ENCODE measurements at places on chromosomes 16 and 17.

GRCh38 chr17:77666881-77667395 is 291.6 kb upstream of the TNRC6C start:
- no peaks in the 10 kb centered on the region for H3K4me1 ChIP-seq
- no peaks in the 10 kb centered on the region for H3K27me3 ChIP-seq
- H3K36me3 ChIP-seq, result no peaks in the 10 kb centered on the region
- no peak for DNase-seq

DNA sequence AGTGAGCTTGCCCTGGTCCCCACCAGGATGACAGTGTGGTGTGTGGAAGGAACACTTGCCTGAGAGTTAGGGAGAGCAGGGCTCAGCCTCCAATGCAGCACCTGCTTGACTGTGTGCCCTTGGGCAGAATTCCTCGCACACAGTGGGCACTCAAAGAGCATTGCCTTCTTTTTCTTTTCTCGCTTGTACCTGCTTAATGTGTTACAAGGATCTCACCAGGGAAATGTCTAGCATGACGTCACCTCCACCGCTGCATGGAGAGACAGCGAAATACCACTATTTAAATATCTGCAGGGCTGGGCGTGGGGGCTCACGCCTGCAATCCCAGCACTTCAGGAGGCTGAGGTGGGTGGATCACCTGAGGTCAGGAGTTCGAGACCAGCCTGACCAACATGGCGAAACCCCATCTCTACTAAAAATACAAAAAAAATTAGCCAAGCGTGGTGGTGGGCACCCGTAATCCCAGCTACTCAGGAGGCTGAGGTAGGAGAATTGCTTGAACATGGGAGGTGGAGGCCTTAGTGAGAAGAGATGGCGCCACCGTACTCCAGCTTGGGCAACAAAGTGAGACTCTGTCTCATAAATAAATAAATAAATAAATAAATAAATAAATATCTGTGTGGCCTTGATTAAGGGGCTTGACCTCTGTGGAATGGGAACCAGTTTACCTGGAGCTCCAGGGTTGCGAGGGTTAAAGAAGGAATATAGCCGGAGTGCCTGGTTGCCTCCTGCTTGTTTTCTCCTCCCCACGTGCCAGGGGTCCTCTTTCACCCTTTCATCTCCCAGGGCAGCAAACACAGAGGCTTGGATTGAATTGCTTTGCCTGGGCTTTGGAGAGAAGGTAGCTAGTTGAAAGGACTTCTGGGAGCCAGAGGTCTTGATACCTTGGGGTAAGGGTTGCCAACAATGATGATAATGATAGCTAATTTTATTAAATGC is 16.3 kb downstream of the SNX29 start:
- no peak overlapping the region for H3K4me3 ChIP-seq
- no peaks in the 10 kb centered on the region for H3K27me3 ChIP-seq
- no peak for DNase-seq
- no peaks in the 10 kb centered on the region for H3K4me1 ChIP-seq

GRCh38 chr17:76691379-76692191 is 19.2 kb downstream of the MXRA7 start:
- DNase-seq, result no peak
- H3K4me3 ChIP-seq, result no peak overlapping the region
- peaks cover 5% of the 10 kb centered on the region for H3K4me1 ChIP-seq
- H3K27ac ChIP-seq, result no peak overlapping the region
- no peaks in the 10 kb centered on the region for H3K27me3 ChIP-seq
- no peaks in the 10 kb centered on the region for H3K36me3 ChIP-seq

DNA sequence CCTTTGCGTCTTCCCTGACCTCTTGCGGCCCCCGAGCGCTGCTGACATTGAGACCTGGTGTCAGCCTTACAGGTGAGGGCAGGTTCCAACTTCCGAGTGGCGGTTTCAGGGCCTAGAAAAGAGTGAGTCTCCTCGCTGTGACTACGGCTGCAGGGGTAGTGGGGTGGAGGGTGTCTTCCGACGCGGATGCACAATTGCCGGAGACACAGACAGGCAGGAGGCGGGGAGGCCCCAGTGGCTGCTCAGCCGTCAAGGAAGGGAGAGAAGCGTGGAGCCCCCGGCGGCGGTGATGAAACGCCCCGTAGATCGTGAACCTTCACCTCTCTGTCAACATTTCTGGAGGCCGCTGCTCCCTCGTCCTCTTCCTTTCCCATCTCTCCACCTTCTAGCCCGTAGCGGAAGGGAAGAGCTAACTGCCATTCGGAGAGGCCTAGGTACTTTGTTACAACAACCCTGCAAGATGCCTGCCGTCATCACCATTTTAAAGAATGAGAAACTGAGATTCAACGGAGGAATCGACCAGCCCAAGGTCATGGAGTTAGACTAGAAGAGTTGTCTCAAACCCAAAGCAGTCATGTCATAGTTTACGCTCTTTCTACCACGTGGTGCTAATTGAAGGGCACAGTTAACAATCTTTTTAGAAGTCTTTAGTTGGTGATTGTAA is 485 bp downstream of the DNAJA3 start:
- H3K4me3 ChIP-seq, result peak overlapping the region; percentile 89
- H3K36me3 ChIP-seq, result no peaks in the 10 kb centered on the region
- no peak for DNase-seq

DNA sequence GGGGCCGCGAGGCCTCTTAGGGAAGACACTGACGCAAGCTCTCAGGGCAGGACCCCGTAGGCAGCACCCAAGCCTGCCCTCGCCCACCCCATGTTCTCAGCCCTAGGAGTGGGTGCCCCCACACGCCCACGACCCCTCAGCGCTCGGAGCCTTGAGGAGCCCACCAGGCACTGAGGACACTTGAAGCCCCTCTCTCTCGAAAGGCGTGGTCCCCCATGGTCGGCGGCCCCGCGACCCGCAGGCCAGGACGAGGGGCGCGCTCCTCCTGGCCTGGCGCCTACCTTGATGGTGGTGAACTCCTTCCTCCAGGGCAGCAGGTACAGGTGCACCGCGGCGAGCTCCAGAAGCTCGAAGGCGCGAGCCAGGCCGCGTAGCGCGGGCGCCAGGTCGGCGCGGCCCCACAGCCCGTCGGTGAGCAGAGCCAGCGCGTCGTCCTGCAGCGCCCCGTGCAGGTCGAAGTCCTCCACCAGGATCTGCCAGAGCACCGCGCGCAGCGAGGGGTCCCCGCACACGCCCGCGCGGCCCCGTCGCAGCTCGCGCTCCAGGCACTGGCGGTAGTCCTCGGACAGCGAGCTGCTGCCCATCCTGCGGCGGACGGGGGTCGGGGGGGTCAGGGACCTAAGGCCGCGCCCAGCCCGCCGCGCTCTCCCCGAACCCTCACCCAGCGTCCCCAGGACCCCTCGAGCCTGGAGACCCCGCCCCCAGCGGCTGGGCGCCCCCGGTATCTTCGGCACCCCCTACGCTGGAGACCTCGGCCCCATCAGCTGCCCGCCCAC is 668 bp downstream of the SPATA2L start:
- no peak for DNase-seq
- peak overlapping the region; percentile 82 for H3K4me3 ChIP-seq
- H3K36me3 ChIP-seq, result peaks cover 14% of the 10 kb centered on the region
- H3K4me1 ChIP-seq, result 0 out of 2 replicates have a peak, but pooled peaks cover 4% of the 10 kb centered on the region
- H3K27ac ChIP-seq, result no peak overlapping the region

GRCh38 chr17:83155128-83156121 is 76.0 kb downstream of the METRNL start:
- H3K27me3 ChIP-seq, result no peaks in the 10 kb centered on the region
- no peak overlapping the region for H3K27ac ChIP-seq
- DNase-seq, result no peak
- no peaks in the 10 kb centered on the region for H3K36me3 ChIP-seq
- H3K4me3 ChIP-seq, result no peak overlapping the region

DNA sequence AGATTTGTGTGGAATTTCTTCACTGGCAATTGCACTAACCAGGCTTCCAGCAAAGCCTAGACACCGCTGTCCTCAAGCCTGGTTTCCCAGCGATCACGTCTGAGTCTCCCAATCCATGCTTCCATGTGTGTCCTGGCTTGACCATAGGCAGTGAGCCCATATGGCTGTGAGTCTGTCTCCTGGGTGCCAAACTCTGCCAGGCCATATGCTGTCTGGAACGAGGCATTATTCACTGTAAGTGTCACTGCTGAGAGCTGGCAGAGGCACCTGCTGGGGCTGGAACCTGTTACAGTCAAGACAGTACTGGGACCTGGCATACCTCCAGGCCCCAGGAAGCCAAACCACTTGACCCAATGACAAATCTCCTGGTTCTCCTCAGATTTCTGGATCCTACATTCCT is 60.4 kb downstream of the HS3ST2 start:
- no peak overlapping the region for H3K27ac ChIP-seq
- no peaks in the 10 kb centered on the region for H3K36me3 ChIP-seq
- no peak overlapping the region for H3K4me3 ChIP-seq
- DNase-seq, result no peak

GRCh38 chr16:19678804-19679203 is 39.2 kb downstream of the KNOP1 start:
- H3K27ac ChIP-seq, result no peak overlapping the region
- no peaks in the 10 kb centered on the region for H3K36me3 ChIP-seq
- H3K27me3 ChIP-seq, result no peaks in the 10 kb centered on the region
- DNase-seq, result no peak

- no peak for DNase-seq
- peaks cover 12% of the 10 kb centered on the region for H3K36me3 ChIP-seq
- no peak overlapping the region for H3K4me3 ChIP-seq
- H3K4me1 ChIP-seq, result no peaks in the 10 kb centered on the region
- no peaks in the 10 kb centered on the region for H3K27me3 ChIP-seq
Observed at GRCh38 chr16:11679250-11679649, 11.0 kb downstream of the SNN start.

GRCh38 chr16:13913374-13914292 is 6.3 kb upstream of the ERCC4 start:
- no peaks in the 10 kb centered on the region for H3K36me3 ChIP-seq
- no peak for DNase-seq
- H3K4me1 ChIP-seq, result no peaks in the 10 kb centered on the region
- no peaks in the 10 kb centered on the region for H3K27me3 ChIP-seq
- no peak overlapping the region for H3K4me3 ChIP-seq

DNA sequence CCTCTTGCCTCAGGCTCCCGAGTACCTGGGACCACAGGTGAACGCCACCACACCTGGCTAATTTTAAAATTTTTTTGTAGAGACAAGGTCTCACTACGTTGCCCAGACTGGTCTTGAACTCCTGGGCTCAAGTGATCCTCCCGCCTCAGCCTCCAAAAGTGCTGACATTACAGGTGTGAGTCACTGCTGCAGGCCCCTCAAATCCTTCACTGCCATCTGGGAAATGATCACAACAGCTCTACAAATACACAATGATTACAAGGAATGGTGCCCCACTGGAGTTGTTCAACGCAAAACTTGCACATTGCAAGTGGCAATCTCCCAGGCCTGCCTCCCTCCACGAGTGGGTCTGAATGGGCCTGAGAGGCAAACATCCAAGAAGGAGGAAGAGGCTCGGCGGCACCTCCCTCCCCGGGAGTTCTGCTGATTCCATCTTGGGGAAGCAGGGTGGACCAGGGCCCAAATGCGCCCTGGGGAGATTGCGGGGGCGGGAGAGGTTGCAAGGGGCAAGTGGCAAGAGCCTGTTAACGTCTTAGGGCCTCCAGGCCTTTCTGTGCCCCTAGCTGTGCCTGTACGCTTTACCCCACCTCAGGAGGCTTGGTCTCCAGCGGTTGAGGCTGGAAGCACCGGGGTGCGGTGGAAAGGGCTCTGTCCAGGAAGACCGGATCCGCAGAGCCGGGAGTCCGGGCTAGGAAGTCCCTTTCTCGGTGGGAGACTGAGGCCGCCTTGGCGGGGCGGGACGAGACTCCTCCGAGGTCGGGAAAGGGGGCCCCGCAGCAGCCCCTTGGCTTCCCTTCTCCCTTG is 656 bp upstream of the IGFBP4 start:
- H3K27me3 ChIP-seq, result no peaks in the 10 kb centered on the region
- H3K27ac ChIP-seq, result no peak overlapping the region
- H3K4me3 ChIP-seq, result peak overlapping the region; percentile 38
- no peak for DNase-seq
- H3K4me1 ChIP-seq, result peaks cover 6% of the 10 kb centered on the region

DNA sequence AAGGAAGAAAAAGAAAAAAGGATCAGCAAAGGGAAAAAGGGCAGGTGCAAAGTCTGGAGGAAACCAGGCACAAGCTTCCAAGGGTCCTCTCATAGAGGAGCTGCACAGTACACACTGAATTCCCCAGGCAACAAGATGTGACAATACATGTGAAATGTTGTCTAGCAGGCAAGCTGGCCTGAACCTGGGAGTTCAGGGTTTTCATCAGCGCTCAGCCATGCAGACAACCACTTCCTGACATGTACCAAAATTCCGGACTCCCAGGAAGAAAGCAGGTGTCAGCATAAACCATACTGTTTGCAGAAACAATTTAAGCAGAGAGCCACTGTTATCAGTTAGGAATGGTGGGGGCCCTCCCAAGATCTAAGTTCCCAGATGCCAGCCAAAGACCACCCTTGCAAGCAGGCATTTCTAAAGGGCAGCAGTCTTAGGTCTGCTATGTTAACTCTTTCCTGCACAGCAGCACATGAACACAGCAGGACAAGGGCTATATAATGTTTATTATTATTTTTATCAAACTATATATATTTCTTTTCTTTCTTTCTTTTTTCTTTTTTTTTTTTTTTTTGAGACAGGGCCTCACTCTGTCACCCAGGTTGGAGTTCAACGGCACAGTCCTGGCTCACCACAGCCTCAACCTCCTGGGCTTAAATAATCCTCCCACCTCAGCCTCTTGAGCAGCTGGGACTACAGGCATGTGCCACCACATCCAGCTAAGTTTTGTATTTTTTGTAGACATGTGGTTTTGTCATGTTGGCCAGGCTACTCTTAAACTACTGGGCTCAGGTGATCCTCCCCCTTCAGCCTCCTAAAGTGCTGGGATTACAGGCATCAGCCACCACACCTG is 10.1 kb downstream of the TK2 start:
- H3K36me3 ChIP-seq, result no peaks in the 10 kb centered on the region
- H3K27me3 ChIP-seq, result no peaks in the 10 kb centered on the region
- no peak for DNase-seq
- H3K4me1 ChIP-seq, result peaks cover 4% of the 10 kb centered on the region
- H3K27ac ChIP-seq, result no peak overlapping the region

- H3K27me3 ChIP-seq, result no peaks in the 10 kb centered on the region
- DNase-seq, result no peak
- no peaks in the 10 kb centered on the region for H3K36me3 ChIP-seq
- no peaks in the 10 kb centered on the region for H3K4me1 ChIP-seq
Observed at GRCh38 chr17:63452962-63453551, 7.0 kb upstream of the CYB561 start.

GRCh38 chr17:6070913-6071511 is 833 bp downstream of the WSCD1 start:
- H3K27ac ChIP-seq, result no peak overlapping the region
- H3K4me3 ChIP-seq, result peak overlapping the region; percentile 76
- DNase-seq, result no peak
- H3K4me1 ChIP-seq, result peaks cover 7% of the 10 kb centered on the region

DNA sequence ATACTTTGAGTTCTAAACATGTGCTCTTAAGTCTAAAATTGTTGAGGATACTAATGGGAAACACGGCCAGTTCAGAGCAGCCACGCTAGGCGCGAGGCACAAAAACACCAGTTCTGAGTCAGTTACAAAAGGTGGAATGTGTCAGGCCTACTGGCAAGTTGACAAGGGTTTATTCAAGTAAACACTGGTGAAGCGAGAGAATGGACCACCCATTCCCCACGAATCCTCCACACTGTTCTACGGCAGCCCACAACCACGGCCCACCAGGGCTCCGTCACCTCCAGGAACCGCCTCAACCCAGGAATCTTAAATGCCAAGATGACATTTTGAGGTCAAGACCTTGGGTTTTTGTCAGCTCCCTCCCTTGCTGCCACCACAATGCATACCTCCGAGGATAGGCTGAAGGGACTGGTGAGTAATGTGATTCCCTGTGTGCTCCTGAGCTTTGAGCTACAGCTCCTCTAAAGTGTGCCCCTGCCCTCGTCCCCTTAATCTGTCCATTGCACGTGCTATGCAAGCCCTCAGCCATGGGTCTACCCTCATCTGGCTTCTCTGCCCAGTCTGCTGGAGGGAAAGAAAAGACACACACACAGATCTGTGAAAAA is 28.5 kb upstream of the TRAP1 start:
- no peak overlapping the region for H3K4me3 ChIP-seq
- peaks cover 20% of the 10 kb centered on the region for H3K36me3 ChIP-seq
- no peak for DNase-seq
- no peak overlapping the region for H3K27ac ChIP-seq
- H3K27me3 ChIP-seq, result no peaks in the 10 kb centered on the region
- H3K4me1 ChIP-seq, result no peaks in the 10 kb centered on the region
